AG20443 (cell line): ENCODE measurements at places on chromosomes 2 and 18.
A peak's percentile ranks its signal among the peaks of the same experiment; 100 is the strongest.

DNA sequence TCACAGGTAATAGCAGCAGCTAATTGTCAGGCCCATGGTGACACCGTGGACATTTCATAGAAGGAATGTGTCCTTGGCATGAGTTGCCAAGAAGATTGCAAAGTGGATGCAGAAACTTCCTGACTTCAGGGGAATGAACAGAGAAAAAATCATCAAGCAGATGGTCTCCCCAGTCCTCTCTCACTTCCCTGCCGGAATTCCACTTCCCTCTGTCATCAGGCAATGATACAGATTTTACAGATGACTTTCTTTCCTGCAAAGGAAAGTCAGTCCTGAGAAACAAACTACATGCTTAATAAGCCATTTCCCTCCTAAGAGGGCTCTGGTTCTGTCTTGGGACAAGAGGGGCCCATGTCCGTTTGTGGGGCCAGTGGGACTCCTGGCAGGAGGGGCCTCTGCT, 45.7 kb downstream of the KCNF1 start:
- DNase-seq, result peak; percentile 58

GRCh38 chr2:153408710-153409385, 69.7 kb downstream of the RPRM start:
- no peak for DNase-seq

GRCh38 chr2:120857422-120857821, 121.8 kb downstream of the GLI2 start:
- DNase-seq, result no peak

- peak; percentile 70 for DNase-seq
Measured at GRCh38 chr2:201158111-201158929, 24.6 kb upstream of the CASP10 start.

DNA sequence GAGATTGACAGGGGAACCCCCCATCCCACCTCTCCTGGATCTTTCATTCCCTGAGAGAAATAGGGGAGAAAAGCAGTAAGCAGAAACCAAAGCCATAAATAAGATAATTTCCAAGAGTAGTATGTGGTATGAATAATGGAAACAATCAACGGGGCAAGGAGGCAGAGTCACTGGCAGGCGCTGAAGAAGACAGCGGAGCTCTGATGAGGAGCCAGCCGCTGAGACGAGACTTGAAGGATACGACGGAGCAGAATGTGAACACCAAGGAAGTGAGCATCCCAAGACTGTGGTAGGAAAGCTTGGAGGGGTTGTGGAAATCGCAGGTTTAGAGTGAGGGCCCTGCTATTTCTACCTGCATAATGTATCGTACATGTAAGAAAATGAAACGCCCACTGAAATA, 93.6 kb upstream of the CBLN2 start:
- DNase-seq, result no peak

- DNase-seq, result no peak
Measured at GRCh38 chr2:88230911-88231310, 60.8 kb downstream of the THNSL2 start.

DNA sequence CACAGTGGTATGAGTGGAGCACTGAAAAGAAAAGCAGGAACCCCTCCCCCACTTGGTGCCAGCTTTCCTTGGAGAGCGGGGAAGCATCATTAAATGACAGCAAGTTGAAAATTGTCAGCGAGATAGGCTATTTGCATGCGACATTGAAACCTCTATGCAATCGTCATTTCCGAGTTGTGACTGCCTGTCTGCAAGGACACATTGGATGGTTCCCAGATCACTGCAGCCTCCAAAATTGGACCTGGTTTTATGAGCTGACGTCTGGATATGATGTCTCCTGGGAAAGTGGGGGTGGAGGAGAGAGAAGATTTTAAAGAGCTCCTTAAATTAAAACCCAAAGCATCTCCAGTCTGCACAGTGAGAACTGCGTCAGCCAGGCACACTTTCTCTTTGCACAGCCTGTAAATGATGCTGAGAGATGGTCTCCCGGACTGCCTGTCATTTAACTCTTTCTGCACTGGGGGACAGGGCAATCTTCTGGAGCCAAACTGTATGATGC, 57.8 kb upstream of the KIF5C start:
- DNase-seq, result no peak

- DNase-seq, result no peak
Measured at GRCh38 chr2:190766174-190766572, 114.4 kb upstream of the GLS start.

- DNase-seq, result no peak
Measured at GRCh38 chr2:172082105-172082943, 3.0 kb upstream of the DLX1 start.

DNA sequence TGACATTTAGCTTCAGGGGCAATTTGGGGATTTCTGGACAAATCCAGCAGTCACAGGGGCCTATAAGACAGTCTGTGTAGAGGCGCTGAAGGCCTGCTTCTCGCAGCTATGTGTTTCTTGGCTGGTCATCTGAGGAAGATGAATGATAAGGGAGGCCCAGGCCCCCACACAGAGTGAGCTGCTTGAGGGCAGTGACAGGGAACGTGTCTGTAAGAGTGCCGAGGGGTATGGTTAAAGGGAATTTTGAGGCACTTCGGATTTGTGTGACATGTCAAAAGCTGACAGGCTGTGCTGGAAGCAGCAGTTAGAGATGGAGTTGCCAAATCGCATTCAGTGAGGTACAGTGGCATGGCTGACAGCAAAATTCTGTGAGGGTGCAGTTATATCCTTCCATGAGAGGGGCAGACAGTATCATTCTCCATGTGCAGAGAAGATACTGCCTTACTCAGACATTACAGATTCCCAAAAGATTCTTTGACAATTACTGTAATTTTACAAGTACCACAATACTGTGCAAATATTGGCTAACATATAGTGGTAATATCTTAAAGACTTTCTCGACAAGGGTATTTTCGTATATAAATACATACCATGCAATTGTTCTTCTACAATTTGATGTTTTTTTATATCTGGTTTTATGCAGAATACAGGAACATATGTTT, 74.0 kb downstream of the CERS6 start:
- DNase-seq, result no peak

- DNase-seq, result no peak
Measured at GRCh38 chr2:157466764-157467163, 22.9 kb upstream of the CYTIP start.

DNA sequence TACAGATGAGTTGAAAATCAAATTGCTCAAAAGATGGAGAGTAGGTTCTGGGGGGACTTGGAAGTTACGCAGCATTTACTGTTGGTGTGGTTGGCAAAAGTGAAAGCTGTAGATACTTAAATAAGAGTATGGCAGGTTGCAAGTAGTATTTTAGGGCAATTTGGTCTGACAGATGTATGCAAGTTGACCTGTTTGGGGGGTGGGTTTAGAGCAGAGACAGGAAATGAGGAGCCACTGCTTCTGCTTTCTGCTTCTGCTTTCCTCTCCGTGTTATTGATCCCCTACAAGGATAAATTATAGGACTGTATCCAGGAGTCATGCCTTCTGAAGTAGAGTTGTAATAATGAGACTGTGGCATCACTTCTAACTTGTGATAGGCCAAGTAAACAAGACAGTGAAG, 71.2 kb downstream of the EPAS1 start:
- DNase-seq, result no peak

- DNase-seq, result no peak
Measured at GRCh38 chr2:36451512-36451911, 95.9 kb downstream of the CRIM1 start.

- no peak for DNase-seq
Measured at GRCh38 chr18:35511833-35512232, 14.1 kb upstream of the INO80C start.

DNA sequence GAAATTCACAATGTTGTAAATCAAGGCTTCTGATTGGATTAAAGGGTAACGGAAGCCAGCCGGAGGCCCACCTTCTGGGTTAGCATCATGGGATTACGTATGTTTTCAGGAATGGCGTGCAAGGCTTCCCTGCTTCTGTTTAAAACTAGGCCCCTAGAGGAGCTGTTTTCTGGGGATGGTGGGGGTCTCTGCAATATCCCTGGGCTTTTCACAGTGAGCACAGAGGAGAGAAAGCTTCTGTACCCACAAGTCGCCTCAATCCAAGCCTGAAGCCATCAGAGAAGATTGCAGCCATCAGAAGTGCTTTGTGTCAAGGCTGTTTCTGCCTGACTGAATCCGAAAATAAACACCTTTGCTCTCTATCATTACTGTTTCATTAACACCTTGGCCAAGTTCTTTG, 226.9 kb upstream of the SMIM21 start:
- no peak for DNase-seq

DNA sequence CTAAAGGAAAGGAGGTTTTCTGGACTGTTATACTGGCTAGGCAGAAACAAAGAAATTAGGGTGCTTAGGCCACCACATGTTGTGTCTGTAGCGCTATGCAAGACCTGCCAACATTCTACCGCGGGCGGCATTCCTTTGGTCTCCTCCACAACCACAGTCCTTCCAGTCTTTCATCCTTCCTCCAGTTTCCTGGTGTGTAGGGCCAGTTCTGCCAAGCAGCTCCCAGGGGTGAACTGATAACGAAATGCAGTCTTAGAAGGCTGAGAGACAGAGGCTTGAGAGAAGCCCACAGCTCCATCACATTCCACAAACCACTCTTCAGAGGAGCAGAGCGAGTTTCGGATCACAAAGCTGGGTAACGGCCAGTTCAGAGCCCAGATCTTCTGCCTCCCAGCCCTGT, 19.5 kb upstream of the CXXC1 start:
- DNase-seq, result no peak

GRCh38 chr2:175293776-175294175, 112.3 kb upstream of the ATP5MC3 start:
- no peak for DNase-seq

GRCh38 chr2:102014041-102014345, 22.2 kb downstream of the IL1R2 start:
- DNase-seq, result no peak

GRCh38 chr18:55967019-55967418, 379.0 kb upstream of the TCF4 start:
- no peak for DNase-seq

GRCh38 chr2:152411154-152411553, 76.2 kb downstream of the FMNL2 start:
- no peak for DNase-seq

GRCh38 chr18:79687806-79688205, 8.2 kb downstream of the CTDP1 start:
- no peak for DNase-seq

DNA sequence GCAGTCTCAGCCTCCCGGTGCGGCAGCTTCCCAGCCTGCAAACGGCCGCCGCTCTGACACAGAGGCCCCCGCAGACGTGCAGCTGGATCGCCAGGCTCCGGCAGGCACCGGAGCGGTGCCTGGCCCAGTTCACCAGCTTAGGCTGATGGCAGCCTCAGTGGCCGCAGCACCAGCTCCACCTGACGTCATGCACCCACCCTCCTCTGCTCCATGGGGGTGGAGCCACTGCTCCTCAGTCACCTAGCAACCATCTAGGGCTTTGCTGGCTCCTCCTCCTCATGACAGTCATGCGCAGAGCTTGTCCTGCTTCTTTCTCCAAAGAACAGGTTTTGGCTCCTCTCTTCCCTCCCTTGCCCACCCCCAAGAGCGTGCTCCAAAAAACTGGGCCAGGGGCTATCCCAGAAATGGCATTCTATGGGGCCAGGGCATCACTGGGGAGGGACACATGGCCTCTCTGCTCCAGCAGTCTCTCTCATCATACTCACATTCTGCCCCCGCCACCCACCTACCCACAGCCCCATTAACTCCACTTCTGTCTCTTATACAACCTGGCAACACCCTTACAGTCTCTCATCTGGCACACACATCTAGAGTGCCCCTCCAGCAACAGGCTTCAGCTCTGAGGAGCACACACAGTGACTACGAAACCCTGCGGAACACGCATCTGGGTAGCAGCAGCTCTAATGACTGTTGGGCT, 5.5 kb downstream of the DCTN1 start:
- peak; percentile 65 for DNase-seq

- DNase-seq, result peak; percentile 42
Measured at GRCh38 chr2:152874955-152875354, 156.5 kb downstream of the ARL6IP6 start.

DNA sequence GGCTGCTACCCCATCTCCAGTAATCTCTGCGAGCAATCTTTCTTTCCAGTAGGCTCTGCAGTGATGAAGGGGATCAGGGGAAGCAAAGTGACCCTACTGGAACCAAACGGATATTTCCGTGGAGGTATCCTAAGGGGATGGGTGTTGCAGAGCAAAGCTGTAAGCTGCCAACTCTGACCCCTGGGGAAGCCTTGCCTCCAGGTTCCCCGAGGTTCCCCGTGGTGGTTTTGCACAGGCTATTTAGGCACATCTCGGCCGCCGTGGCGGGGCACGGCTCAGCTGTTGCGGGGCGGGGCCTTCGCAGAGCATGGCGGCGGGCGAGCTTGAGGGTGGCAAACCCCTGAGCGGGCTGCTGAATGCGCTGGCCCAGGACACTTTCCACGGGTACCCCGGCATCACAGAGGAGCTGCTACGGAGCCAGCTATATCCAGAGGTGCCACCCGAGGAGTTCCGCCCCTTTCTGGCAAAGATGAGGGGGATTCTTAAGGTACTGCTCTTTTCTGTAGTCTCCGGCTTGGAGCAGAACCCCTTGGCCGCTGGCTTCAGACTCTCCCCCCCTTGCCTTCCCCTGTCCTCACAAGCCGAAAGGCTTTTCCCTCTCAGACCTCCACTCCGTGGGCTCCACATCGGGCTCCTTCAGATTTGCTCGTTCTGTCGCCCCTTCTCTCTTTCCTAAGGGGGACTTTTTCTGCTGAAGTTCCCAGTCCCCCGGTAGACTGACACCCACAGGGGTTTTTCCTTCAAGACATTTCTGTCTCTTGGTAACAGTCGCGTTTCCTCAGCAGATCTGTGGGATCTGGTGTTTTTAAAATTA, at the start of gene COMMD1:
COMMD1 (plus strand) TSS at position 303 of the 814 bp plus-strand sequence; CDS start at position 308, 5 bp downstream.
- peak; percentile 88 for DNase-seq

- DNase-seq, result no peak
Measured at GRCh38 chr2:45132551-45132950, 123.3 kb upstream of the SIX2 start.

DNA sequence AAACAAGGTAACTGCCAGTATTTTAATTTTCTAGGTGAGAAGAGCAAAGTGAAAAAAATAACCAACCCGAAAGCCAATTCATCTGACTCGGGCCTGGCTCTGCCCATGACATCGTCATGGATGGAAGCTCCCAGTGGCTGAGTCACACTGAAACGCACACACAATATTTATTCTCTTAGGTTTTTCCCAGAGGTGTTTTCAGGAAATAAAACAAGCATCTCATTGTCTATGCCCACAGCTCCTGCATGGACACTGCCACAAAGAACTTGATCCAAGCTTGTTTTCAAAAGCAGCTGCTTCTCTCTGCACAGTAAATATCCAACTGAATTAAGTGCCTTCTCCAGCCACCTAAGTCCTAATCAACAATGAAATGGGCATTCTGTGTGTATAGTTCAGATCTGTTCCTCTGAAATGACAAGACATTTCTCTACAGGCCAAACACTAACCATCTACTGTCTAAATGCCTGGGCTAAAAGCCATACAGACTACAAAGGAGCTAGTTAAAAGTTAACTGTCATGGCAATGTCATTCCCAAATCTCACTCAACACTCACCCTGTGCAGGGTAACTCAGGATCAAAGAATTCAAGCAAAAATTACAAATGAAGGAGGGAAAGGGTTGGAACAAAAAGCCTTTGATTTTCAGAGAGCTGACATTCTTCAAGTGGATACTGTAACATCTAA, 62.9 kb downstream of the RPL31 start:
- DNase-seq, result peak; percentile 77
